ENCODE measurements at places on chromosomes 1 and 21.

DNA sequence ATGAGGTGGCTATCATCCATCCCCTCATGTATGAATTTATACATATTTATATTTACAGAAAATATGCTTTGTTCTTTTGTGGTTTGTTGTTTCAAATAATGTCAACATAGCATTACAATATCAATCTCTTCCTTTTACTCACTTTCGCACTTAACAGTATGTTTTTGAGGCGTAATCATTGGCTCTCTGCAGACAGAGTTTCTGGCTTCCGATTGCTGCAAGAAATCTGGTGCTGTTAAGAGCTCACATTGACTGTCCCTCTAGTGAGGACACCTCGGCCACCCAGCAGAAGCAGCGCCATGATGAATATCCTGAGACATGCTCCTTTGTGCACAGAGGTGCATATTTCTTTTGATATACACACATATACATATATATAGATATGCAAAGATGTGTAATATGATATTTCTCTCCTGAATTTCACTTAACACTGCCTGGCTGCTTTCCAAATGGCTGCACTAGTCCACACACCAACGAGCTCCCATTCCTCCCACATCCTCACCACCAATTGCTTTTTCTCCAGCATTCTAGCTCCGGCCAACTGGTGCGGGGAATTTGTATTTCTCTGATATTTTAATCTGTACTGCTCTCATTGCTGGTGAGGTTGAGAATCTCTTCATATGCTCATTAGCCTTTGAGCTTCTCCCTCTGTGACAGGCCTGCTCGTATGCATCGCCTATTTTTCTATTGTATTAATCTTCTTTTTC, 248.4 kb downstream of the SIPA1L2 start:
- no peak for DNase-seq

DNA sequence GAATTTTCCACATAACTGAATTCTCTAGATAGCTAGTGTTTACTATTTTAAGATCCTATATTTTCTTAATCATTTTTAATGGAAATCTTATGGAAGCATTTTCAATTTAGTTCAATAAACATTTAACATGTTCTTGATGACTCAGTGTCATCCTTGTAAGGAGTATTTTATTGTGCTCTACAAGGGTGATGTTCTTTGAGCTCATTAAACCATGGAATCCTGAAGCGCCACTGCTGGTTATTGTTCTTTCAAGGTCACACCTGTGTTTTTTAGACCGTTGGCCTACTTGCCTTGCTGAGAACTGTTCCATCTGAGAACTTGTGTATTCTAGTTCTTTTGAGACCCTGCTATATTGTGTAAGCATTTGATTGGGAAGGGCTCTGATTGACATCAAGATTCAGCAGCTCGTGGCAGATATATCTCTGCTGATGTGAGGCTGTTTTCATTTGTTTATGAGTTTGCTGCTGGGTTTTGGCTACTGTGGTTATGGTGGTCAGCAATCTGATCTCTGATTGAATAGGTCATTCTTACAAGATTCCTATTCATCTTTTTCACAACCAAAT, 132.0 kb downstream of the GIPC2 start:
- no peak for DNase-seq

DNA sequence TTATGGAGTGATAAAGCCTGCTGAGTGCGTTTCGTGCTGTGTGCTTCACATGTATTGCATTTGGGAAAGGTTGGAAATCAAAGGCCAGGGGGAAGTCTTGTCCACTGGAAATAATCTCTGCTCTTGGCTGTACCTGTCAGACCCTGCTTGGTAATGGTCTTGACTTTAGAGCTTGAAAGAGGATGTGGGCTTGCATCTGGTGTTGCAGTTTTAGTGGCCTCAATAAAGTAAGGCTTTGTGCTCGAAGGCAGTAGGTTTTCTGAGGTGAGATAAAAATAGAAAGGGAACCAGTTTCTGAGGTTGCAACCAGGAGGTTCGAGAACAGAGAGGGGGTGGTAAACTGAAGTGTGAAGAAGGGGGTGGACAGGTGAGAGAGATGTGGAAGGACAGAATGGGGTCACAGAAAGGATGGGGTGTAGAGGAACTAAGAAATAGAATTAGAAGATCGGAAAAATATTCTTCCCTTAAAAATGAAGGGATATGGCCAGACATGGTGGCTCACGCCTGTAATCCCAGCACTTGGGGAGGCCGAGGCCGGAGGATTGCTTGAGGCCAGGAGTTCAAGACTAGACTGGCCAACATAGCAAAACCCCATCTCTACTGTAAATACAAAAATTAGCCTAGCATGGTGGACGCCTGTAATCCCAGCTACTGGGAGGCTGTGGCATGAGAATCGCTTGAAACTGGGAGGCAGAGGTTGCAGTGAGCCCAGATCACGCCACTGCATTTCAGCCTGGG, 1.5 kb downstream of the S100PBP start:
- DNase-seq = no peak

DNA sequence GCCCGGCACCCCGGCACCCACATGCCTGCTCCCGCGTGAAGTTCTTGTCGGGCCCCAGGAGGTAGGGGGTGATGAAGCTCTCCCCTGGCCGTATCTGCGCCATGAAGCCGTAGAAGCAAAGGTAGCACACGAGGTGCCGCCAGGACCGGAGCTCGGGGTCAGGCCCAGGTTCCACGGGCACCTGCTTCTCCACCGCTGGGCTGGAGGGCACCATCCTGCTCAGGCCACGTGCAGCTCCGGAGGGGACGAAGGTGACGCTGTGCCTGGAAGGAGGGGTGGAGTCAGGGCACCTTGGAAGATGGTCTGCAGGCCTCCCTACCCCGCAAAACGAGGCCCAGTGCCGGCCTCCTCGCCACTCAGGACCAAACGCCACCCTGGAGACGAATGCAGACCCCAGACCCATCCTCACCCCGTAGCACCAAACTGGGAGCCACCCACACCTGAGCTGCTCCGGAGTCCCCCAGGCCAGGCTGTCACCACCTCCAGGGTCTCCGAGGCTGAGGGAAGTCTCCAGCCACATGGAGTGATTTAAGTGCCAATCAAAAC, 4.4 kb downstream of the SLC19A1 start:
- peak; percentile 31 for DNase-seq

DNA sequence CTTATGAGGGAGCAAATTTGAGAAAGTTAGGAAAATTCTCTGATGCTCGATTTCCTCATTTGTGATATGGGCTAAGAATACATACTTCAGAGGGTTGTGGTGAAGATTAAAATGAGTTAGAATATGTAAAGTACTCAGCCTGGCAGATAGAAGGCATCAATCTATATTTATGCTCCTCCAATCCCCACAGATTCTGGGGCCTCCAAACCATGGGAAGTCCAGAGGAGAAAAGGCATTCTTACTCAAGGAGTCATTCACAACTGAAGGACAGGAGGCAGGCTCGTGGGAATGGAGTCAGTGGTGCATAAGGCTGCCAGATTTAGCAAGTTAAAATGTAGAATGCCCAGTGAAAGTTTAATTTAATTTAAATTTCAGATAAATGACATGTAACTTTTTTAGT, 330.0 kb upstream of the POU3F1 start:
- DNase-seq = no peak

DNA sequence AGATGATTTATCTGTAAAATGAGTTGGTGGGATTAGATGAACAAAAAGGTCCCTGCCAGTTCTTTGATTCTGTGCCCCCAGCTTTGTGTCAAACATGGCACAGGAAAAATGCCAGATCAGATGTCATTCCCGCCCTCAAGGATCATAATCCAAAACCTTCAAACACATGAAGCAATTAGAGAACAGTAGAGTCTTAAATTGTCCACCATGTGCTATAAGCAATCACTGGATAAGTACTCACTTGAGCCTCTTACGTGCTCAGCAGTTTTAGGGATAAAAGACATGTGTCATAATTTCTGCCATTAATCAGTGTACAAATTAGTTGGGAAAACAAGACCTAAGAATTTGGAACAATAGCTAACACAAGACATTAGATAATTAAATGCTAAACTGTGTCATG, 15.4 kb upstream of the KIAA0040 start:
- DNase-seq = no peak

GRCh38 chr1:23376890-23377811, 7.5 kb upstream of the ZNF436 start:
- no peak for DNase-seq

GRCh38 chr1:162070825-162071224, 1.3 kb downstream of the NOS1AP start:
- DNase-seq = peak; percentile 78

DNA sequence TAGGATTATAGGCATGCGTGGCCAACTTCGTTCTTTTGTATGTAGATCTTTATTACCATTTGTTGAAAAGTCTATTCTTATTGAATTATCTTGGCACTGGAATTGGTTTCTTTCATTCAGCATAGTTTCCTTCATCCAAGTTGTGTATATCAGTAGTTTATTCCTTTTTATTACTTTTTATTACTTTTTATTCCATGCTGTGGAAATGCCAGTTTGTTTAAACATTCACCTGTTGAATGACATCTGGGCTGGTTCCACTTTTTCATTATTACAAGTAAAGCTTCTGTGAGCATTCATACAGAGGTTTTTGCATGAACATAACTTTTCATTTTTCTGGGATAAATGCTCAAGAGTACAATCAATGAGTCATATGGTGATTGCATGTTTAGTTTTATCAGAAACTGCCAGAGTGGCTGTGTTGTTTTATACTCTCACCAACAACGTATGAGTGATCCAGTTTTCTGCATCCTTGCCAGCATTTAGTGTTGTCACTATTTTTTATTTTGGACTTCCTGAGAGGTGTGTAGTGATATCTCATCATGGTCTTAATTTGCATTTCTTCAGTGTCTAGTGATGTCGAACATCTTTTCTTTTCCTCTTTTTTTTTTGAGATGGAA, 28.6 kb downstream of the PTPRU start:
- DNase-seq = no peak

DNA sequence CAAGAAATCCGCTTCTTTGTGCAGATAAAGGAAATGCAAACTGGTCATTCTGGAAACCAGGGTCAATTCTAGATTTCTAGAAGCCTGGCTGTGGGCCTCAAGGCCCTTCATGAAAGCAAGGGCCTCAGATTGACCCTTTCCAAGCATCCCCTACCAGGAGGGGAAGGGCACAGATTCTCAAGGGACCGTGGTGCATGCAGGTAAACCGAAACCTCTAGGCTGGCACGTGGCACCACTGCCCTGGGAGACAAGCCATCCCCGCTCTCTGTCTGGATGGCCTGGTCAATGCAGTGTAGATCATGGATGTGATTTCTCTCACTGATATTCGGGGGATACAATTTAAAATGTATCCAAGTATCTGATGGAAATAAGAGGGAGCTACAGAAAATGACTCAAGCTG, 69.4 kb downstream of the TOMM20 start:
- DNase-seq = no peak

GRCh38 chr1:184610876-184611595, 143.6 kb downstream of the EDEM3 start:
- DNase-seq = no peak

DNA sequence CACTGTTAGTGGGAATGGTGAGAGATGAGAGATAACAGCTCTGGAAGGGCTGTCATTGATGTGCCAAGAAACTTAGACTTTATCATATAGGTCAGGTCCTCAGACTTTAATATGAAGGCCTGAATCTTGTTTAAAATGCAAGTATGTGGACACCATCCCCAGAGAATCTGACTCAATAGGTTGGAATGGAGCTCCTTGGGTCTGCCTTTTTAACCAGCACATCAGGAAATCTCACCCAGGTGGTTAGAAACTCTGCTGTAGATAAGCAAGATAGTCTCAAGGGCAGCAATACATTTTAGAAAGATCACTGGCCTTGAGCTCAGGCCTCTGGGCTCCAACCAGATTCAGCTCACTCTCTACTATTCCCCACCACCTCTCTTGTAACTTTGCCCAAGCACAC, 180.4 kb downstream of the SLC44A5 start:
- DNase-seq = no peak

DNA sequence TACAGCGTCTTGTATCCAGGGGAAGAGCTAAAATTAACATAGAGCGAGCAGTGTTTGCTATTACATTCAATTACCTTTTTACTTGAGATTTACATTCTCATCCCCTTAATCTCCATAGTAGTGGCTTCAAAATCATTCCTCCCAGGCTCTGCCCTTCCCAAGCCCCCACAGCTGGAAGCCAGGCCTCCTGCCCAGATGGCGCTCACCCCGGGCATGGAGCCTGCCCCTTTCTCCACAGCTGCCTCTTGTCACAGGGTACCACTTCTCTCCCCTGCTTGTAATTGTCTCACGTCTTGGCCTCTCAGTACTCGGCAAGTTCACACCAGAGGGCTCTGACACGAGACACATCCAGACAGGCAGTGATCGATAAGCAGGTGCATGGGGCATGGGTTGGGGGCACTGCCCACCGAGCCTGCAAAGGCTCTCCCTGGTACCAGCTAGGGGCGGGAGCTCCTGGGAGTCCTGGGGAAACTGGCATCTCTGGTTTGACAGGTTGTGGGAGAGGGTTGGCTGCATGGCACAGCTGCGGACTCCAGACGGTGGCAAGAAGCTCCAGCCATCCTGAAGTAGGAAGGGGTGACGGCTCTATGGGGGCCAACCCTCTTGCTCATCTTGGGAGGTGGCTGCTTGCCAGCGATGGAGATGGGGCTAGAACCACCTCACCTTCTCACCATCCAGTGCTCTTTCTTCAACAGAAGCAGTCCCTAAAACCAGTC, 20.1 kb downstream of the CASZ1 start:
- no peak for DNase-seq

GRCh38 chr21:29449306-29449950, 150.7 kb downstream of the BACH1 start:
- no peak for DNase-seq

GRCh38 chr1:67018574-67018973, 35.4 kb downstream of the SLC35D1 start:
- peak; percentile 67 for DNase-seq

GRCh38 chr1:906600-907420, 16.9 kb upstream of the SAMD11 start:
- peak; percentile 59 for DNase-seq

DNA sequence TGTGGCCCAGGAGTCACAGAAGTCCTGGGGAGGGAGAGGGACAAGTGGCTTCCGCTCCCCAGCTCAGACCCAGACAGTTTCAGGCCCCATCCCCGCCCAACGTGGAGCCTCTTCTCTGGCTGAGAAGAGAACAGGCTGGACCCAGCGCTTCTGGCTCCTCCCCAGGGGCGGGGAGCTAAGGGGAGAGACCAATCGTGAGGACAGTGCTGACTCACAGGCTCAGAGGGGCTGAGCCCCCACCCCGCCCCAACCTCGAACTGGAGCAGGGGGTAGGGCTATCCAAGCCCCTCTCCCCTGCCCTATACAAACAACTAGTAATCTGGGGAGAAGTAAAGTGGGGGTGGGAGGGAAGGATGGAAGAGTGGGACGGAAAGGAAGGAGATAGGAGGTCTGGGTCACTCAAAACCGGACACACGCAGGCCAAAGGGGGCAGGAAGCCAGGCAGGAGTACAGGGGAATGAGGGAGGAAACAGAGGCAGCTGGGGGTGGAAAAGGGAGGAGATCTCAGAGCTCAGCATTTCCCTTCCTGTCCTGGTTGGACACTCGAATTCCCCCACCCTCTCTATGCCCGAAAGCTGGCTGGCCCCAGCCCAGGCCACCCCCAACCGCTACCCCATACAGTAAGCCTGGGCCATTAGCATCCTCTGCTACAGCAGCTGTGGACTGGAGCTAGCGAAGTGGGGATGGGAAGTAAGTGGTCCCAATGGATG, at the start of gene SHC1:
Gene SHC1, minus strand, starts transcription at position 117 of the 710 bp plus-strand sequence. CDS start 221 bp downstream, outside the sequence.
- peak; percentile 97 for DNase-seq

GRCh38 chr1:55053265-55053954, 14.1 kb downstream of the PCSK9 start:
- peak; percentile 47 for DNase-seq

All from islet precursor cell (in vitro differentiated cells).